ENCODE measurements at places on chromosomes 13 and 19.
A peak's percentile ranks its signal among the peaks of the same experiment; 100 is the strongest.

- no peak overlapping the region for H3K4me3 ChIP-seq
- H3K36me3 ChIP-seq, result peaks cover 24% of the 10 kb centered on the region
- no peak overlapping the region for H3K27ac ChIP-seq
- no peaks in the 10 kb centered on the region for H3K27me3 ChIP-seq
- no peak for DNase-seq
Measured at GRCh38 chr19:40776364-40776763, 1.0 kb downstream of the MIA start.

DNA sequence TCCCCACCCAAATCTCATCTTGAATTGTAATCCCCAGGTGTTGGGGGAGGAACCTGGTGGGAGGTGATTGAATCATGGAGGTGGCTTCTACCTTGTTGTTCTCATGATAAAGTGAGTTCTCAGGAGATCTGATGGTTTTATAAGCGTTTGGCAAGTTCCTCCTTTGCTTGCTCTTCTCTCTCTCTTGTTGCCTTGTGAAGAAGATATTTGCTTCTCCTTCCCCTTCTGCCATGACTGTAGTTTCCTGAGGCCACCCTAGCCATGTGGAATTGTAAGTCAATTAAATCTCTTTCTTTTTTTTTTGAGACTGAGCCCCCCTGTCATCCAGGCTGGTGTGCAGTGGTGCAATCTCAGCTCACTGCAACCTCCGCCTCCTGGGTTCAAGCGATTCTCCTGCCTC is 34.4 kb downstream of the VSTM1 start:
- no peaks in the 10 kb centered on the region for H3K36me3 ChIP-seq
- H3K27ac ChIP-seq, result no peak overlapping the region
- H3K27me3 ChIP-seq, result peaks cover 15% of the 10 kb centered on the region
- DNase-seq, result no peak
- H3K4me3 ChIP-seq, result no peak overlapping the region

DNA sequence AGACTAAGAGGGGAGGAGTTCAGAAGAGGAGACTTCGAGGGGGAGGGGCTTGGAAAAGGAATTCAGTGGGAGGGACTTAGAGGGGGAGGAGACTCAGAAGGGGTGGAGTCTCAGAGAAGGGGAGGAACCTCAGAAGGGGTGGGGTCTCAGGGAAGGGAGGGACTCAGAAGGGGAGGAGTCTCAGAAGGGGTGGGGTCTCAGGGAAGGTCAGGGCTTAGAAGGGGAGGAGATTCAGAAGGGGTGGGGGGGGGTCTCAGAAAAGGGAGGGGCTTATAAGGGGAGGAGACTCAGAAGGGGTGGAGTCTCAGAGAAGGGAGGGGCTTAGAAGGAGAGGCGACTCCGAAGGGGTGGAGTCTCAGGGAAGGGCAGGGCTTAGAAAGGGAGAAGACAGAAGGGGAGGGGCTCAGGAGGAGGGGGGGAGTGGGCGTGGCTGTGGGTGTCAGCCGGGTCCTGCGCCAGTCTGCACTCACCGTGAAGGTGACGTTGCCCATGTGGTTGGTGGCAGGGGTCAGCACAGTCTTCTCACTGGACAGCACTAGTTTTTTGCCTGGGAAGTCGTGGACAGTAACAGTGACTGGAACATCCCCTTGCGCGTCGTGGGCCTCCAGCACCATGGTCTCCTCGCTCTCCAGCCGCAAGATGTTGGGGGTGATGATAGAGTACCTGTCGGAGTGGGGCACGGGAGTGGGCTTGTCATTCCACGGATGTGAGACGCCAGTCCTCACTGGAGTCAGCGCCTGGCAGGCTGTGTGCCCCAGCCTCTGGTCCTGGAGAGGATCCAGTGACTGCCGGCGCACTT is 1.5 kb downstream of the C3 start:
- no peak overlapping the region for H3K27ac ChIP-seq
- H3K4me1 ChIP-seq, result peaks cover 29% of the 10 kb centered on the region
- peaks cover 7% of the 10 kb centered on the region for H3K27me3 ChIP-seq
- DNase-seq, result peak; percentile 40
- H3K4me3 ChIP-seq, result no peak overlapping the region

- peak overlapping the region; percentile 97 for H3K27ac ChIP-seq
- H3K4me1 ChIP-seq, result peaks cover 36% of the 10 kb centered on the region
- H3K4me3 ChIP-seq, result peak overlapping the region; percentile 97
- H3K27me3 ChIP-seq, result no peaks in the 10 kb centered on the region
- no peak for DNase-seq
Measured at GRCh38 chr19:47779524-47780214, 1.2 kb downstream of the SELENOW start.

DNA sequence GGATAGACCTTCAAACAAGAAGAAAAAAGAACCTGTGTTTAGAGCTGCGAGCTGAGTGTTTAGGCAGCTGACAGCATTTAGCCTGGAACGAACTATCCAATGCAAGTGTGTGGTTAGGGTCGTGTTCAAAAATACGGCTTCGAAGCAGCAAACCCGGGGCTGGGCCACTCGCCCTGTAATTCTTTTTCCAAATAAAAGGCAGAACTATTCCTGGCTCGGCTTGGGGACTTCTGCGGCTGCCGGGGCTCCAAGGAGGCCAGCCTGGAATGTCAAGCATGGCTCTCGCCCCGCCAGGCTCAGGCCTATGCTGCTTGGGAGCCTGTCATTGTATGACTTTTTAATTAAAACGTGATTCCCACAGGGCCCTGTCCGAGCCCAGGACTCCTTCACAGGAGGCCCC is 51.7 kb upstream of the KLF2 start:
- peaks cover 11% of the 10 kb centered on the region for H3K27me3 ChIP-seq
- peaks cover 2% of the 10 kb centered on the region for H3K36me3 ChIP-seq
- H3K4me3 ChIP-seq, result no peak overlapping the region
- no peak overlapping the region for H3K27ac ChIP-seq

GRCh38 chr19:44005973-44006372 is 3.2 kb downstream of the ZNF230 start:
- no peak overlapping the region for H3K4me3 ChIP-seq
- H3K36me3 ChIP-seq, result peaks cover 61% of the 10 kb centered on the region
- peaks cover 19% of the 10 kb centered on the region for H3K4me1 ChIP-seq
- DNase-seq, result no peak
- H3K27ac ChIP-seq, result no peak overlapping the region
- no peaks in the 10 kb centered on the region for H3K27me3 ChIP-seq

GRCh38 chr19:38727868-38728660 is 16.2 kb downstream of the CAPN12 start:
- H3K36me3 ChIP-seq, result peaks cover 26% of the 10 kb centered on the region
- no peak overlapping the region for H3K4me3 ChIP-seq
- DNase-seq, result no peak
- H3K4me1 ChIP-seq, result peaks cover 12% of the 10 kb centered on the region
- H3K27me3 ChIP-seq, result no peaks in the 10 kb centered on the region
- H3K27ac ChIP-seq, result peak overlapping the region; percentile 31

DNA sequence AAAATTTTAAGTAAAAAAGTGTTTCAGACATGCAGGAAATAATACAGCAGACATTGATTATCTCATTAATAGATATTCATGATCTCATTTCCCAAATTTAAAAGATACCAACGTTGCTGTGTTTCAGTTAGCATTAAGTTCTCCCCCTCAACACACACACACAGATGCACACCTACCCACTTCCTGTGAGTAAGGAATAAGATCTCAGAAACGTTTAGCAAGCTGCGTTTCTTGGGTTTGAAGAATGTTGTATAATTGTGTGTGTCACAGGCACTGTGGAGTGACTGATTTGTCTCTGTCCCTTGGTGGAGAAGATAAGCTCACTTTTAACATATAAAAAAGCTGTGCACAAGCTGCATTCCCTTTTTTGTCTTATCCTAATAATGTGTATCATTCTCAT is 196.8 kb downstream of the PDS5B start:
- H3K36me3 ChIP-seq, result peaks cover 52% of the 10 kb centered on the region
- peaks cover 36% of the 10 kb centered on the region for H3K4me1 ChIP-seq
- no peak overlapping the region for H3K4me3 ChIP-seq
- H3K27me3 ChIP-seq, result no peaks in the 10 kb centered on the region

DNA sequence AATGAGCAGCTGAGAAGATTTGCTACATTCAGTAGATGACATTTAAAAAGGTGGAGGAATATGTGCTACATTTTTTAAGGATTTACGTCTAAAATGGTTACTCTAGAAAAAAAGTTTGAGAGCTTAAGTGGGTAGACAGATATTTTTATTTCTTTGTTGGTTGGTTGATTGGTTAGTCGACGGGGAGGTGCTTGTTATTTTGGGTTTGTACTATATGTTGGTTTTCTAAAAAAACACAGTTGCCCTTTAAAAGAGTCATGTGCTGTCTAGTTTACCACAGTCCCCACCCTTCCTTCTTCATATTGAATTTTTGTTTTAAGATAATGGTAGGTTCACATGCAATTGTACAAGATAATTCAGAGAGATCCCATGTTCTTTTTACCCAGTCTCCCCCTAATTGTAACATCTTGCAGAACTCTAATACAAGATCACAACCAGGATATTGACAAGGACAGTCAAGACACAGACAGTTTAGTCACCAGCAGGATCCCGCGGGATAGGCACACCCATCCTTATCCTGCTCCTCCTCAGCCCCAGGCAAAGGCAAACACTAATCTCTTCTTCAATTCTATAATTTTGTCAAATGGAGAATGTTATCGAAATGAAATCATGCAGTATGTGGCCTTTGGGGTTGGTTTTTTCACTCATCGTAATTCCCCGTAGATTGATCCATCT is 171.4 kb downstream of the FOXO1 start:
- peak; percentile 35 for DNase-seq
- no peaks in the 10 kb centered on the region for H3K27me3 ChIP-seq
- peaks cover 70% of the 10 kb centered on the region for H3K4me1 ChIP-seq
- peaks cover 2% of the 10 kb centered on the region for H3K36me3 ChIP-seq

DNA sequence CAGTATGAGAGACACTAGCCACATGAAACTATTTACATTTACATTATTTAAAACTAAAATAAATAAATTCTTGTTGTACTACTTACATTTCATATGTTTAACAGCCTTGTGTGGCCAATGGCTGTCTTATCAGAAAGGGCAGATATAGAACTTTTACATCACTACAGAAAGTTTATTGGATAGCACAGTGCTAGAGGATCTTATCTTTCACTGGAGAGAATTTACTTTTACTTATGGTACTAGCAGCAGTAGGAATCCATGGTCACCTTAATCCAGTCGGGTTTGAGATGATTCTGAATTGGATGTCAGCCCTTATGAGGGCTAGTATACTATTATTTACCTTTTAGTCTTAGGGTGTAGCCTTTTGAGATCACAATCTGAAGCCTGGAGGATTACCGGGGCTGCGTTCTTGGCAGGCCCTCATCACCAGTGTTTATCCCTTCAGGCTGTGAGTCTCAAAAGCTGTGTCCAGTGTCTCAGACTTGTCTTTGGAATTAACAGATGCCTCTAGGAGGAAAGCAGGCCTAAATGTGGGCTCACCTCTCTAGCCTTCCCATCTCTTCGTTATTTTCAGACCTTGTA is 21.7 kb downstream of the IFT88 start:
- no peak for DNase-seq
- H3K4me3 ChIP-seq, result no peak overlapping the region
- H3K27me3 ChIP-seq, result no peaks in the 10 kb centered on the region
- peaks cover 16% of the 10 kb centered on the region for H3K36me3 ChIP-seq
- no peaks in the 10 kb centered on the region for H3K4me1 ChIP-seq

Data from activated CD4-positive, alpha-beta T cell treated with anti-CD3 and anti-CD28 coated beads, Interleukin-2, amount 10 ng/mL, durations not matched to agents 7 days and 5 days (primary cell).